ENCODE measurements at places on chromosomes 2 and 18.
A peak's percentile ranks its signal among the peaks of the same experiment; 100 is the strongest.

DNA sequence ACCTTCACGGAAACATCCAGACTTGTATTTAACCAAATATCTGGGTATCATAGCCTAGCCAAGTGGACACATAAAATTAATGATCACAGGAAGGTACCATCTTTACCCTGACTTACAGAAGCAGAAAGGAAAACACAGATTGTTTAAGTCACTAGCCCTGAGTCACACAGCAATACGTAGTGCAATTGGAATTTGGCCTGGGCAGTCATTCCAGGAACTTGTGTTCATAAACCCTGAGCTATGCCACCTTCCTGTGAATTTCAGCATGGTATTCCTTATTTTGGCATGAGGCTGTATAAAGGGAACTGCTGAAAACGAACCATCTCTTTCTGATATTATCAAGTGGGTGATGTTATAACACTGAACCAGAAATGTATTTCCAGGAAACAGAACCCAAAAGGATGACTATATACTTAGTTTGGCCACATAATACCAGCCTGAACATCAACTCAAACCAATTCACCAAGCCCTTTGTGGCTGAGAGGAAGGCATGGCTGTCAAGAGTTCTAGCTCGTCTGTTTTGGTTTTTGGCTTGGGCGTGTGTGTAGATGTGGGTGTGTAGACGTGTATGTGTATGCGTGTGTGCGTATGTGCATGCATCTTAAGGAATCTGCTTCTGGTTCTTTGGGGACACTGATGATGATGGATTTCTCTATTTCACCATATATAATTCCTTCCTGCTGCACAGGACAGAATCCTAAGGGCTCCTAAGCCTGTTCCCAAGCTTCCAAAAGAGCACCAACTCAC, 533.4 kb upstream of the ID2 start:
- no peak for DNase-seq

GRCh38 chr2:113894156-113894743, 4.4 kb downstream of the ACTR3 start:
- DNase-seq, result no peak

DNA sequence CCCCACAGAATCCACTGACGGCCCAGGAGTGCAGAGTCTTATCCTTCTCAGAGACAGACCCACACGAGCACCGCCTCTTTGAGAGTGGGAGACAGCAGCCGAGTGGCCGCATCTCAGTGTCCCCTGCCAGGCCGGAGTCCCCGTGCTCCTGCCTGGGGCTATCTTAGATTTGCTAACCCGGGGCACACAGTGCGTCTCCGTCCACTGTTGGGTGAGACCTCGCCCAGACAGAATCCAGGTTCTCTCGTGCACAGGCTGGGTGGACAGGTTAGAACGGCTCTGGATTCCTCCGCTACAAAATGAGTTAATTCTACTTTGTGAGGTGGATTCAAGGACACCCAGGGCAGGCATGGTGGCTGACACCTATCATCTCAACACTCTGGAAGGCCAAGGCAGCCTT, 88.3 kb downstream of the ZNF516 start:
- no peak for DNase-seq

DNA sequence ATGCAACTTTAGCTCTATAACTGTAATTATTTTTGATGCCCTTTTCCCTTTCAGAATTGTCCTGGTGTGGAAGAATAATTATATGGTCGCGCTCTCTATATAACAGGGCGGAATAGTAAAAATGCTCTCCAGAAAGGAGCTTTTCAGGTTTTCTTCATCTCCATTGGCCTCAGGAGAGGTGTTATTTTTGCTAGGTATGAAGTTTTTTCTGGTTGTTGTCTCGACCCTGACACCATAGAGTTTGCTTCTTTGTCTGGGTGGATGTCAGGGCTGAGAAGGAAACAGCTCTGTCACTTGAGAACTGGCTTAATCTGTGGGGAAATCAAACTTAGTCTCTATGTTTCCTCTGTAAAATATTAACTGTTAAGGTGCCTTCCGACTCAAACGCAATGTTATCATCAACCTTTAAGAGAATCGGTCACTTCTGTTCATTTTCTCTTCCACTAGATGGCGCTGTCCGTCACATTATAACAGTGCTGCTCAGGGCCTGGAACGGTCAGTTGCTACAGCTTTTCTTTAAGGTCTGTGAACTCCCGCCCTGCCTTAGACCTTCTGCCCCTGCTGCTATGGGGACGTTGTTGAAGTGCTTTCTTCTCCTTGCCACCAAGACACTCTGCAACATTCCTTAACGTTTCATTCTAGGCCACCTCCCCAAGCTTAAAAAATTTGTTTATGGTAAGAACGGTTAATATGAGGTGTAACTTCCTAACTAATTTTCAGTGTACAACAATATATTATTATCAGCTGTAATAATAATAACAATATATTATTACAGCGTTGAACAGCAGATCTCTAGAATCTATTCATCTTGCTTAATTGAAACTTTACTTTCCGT, 23.8 kb upstream of the SERPINB12 start:
- peak; percentile 17 for DNase-seq

- DNase-seq, result no peak
These were observed 971.7 kb upstream of the GYPC start for GRCh38 chr2:125684256-125684655.

DNA sequence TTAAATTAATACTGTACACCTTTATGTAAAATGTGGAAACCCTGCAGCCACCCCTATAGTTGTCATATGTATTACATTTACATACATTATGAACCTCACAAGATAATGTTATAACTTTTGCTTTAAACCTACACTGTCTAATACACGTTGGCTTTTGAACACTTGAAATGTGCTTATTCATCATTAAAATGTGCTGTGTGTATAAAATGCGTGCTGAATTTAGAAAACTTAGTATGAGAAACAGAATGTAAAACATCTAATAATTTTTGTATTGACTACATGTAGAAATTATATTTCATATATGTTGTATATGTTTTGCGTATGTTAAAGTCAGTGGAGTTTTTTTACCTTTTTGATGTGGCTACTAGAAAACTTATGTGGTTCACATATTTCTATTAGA, 68.8 kb downstream of the MAPRE2 start:
- no peak for DNase-seq

- no peak for DNase-seq
These were observed 23.9 kb upstream of the THSD7B start for GRCh38 chr2:136741471-136741870.

GRCh38 chr18:24136967-24137373, 1.9 kb upstream of the CABYR start:
- no peak for DNase-seq

DNA sequence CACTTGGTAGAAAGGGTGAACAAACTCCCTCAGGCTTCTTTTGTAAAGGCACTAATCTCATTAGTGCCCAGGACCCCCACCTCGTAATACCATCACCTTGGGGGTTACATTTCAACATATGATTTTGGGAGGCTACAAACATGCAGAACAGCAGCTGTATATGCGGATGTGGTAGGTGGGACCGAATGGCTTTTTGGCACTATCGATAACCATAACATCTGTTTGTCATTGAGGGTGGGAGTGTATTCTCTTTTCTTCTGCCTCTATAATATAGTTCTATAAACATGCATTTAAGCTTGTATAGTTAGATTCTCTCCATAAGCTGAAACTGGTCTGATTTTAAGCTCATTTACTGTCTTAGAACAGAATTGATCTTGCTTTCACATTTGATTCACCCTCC, 239.1 kb upstream of the BOD1L2 start:
- DNase-seq, result no peak

GRCh38 chr2:74497777-74498499, 1.5 kb downstream of the LBX2 start:
- DNase-seq, result no peak

DNA sequence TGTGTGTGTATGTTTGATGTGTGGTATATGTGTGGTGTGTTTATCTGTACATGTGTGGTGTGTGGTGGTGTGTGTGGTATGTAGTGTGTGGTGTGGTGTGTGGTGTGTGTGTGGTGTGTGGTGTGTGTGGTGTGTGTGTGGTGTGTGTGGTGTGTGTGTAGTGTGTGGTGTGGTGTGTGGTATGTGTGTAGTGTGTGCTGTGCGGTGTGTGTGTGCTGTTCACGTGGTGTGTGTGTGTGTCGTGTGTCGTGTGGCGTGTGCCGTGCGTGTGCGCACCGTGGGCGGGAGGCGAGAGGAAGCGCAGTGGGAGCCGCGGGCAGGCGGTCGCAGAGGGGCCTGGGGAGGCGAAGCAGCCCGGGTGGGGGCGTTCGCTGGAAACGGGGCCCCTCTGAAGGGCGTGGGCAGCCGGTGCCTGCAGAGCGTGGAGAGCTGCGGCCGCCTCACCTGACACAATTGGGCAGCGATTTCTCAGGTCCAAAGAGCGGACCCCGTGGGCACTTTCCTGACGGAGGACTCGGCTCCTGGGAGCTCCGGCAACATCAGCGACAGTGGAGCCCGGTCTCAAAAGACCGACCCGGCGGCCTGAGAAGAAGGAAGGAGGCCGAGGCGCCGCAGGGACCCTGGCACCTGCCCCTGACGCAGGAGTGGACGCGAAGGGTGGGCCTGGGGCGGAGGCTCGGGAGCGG, 741.1 kb upstream of the SALL3 start:
- DNase-seq, result no peak

DNA sequence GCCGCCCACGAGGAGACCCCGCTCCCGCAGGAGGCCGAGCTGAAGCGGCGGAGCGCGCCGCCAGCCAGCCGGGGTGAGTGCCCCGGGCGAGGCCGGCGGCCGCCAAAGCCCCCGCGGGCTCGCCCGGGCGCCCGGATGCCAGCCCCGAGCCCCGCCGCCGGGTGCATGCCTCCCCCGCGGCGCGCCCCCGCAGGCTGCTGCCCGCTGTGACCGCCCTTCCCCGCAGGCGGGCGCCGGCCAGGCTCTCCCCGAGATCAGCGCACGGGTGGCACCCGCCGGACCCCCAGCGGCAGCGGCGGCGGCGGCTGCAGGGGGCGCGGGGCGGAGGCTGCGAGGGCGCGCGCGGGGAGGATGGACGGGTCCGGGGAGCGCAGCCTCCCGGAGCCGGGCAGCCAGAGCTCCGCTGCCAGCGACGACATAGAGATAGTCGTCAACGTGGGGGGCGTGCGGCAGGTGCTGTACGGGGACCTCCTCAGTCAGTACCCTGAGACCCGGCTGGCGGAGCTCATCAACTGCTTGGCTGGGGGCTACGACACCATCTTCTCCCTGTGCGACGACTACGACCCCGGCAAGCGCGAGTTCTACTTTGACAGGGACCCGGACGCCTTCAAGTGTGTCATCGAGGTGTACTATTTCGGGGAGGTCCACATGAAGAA, 470 bp downstream of the KCNF1 start:
- no peak for DNase-seq

- no peak for DNase-seq
These were observed 57.4 kb downstream of the LINC00305 start for GRCh38 chr18:64091526-64091925.

DNA sequence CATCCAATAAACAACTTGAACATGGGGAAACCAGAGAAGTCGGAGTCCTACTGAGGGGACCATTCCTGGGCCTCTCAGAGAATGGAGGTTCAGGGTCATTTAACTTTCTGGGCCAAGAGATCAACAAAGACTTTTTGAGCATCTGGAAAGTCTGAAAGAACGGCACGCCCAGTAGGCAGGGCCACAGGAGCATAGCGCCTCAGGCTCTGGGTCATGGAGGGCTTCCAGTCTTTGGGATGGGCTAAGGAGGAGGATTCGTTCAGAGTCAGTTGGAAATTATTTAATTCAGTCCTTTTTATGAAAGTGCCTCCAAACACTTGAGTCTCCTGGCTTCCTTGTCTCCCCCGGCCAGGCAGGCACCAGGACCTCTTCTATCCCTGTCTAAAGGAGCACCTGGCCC, 101.1 kb upstream of the GLI2 start:
- no peak for DNase-seq

GRCh38 chr2:38465789-38466127, 88.7 kb upstream of the ATL2 start:
- DNase-seq, result no peak

- DNase-seq, result no peak
These were observed 67.2 kb upstream of the FRZB start for GRCh38 chr2:182933629-182934028.

- DNase-seq, result no peak
These were observed 243.2 kb upstream of the HDAC4 start for GRCh38 chr2:239644011-239644410.

GRCh38 chr18:25097569-25098056, 254.4 kb downstream of the ZNF521 start:
- no peak for DNase-seq

GRCh38 chr18:58037163-58037562, 6.9 kb upstream of the NEDD4L start:
- no peak for DNase-seq

GRCh38 chr18:63887424-63887823, at the start of gene SERPINB2:
TSS of gene SERPINB2 (plus strand) at chr18:63887705. CDS start at chr18:63891445, 3,740 bp downstream.
- no peak for DNase-seq

- DNase-seq, result no peak
These were observed 27.9 kb downstream of the TGFBRAP1 start for GRCh38 chr2:105301646-105302045.

DNA sequence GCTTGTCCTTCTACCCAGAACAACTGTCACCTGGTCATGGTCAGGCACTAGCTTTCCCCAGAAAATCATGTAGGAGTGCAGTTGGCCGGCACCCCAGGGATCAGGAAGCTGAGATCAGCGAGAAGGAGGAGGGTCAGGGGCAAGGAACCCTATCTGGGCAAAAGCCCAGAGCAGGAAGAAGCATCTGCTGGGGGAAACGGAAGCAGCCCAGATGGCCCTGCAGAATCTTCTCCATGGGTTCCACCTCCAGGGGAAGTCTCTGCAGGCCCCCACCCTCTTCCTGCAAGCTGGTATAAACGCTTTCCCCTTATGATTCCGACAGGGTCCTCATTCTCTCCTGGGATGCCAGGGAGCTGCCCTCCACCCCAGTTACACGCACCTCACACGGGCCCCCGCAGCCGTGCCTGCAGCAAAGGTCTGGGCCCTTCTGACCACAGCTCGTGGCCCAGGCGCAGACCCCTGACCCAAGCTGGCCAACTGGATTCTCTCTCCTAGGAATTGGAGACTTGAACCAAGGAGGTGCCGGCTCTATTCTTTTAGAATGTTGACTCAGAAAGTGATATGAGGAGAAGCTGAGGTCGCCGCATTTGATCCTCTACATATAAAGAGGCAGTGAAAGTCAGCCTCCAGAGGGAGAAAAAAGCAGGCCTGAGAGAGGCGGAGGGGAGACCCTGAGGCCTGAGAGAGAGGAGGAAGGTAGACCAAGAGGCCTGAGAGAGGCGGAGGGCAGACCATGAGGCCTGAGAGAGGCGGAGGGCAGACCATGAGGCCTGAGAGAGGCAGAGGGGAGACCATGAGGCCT, 71.0 kb downstream of the STPG4 start:
- no peak for DNase-seq

All from activated T-helper 1 cell treated with anti-CD3 and anti-CD28 coated beads, Interleukin-2, amount 50 U/mL, for 16 hours (primary cell).